ENCODE measurements at places on chromosomes 4 and X.

- no peak for DNase-seq
Observed at GRCh38 chr4:74891037-74891436, 41.9 kb upstream of the PARM1 start.

DNA sequence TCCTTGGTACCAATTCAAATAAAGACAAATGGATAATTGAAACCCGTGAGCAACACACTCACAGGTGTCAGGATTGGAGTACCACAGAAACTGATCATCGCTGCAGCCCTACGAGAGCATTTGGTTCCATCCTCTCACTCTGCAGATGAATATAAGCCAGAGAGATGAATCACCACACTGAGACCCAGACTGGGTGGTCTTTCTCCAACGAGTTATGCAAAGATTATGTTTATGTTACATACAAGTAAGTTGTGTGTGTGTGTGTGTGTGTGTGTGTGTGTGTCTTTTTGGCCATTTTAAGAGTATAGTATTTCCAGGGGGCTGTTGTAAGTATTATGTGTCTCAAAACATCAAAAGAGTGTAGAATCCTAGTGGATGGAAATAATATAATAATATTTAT, 329.5 kb upstream of the ZFP42 start:
- no peak for DNase-seq

DNA sequence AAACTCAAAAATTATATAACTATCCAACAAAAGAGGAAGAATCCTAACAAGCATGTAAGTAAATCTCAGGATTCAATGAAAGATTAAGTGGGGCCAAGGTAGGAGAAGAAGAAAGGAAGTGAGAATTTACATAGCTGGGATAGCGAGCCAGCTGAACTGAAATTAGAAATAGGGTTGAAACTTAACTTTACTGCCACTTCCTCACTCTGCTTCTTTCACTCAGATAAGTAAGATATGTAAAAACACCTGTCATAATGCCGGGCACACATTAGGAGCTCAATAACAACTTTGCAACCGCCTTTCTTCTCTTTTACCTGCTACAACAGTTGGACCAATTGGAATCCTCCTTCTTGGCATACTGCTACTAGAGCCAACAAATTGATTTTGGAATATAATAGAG, 129.4 kb downstream of the CNKSR2 start:
- DNase-seq = no peak

GRCh38 chr4:96312046-96312685, 472.3 kb downstream of the PDHA2 start:
- no peak for DNase-seq

DNA sequence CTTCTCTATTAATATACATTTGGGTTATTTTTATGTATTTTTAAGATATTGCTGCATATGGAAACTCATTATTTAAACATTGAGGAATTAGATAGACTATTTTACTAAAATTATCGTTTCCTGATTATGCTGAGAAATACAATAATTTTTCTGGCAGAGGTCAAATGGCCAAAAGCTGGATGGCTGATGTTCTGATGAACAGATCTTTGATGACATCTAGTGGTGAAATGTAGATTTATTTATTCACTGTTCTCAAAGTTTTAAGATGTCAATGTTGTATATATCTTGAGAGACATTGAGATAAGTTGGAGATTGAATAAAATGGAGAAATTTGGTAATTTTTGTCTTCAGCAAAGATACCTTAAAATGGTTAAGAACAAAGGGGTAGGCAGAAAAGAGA, 96.2 kb downstream of the UGT8 start:
- DNase-seq = no peak

- no peak for DNase-seq
Observed at GRCh38 chr4:30538794-30539193, 181.4 kb upstream of the PCDH7 start.

DNA sequence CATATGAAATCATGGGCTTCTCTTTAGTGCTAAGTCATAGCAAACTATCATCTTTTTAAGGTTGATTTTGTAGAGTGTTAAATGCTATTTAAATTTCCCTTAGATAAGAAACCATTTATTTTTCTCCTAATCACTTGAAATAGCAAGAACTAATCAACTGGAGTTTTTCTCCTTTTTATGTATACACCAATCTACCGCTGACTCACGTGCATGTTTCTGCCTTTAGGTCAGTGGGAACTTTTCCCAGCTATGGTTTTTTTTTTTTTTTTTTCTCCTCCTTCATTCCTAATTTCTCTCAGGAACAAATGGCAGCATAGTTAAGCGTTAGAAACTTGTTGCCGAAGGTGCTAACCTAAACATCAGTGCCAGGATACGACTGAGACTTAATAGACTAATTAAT, 176.4 kb downstream of the BMPR1B start:
- no peak for DNase-seq

GRCh38 chr4:36722986-36723385, 441.6 kb downstream of the DTHD1 start:
- no peak for DNase-seq

DNA sequence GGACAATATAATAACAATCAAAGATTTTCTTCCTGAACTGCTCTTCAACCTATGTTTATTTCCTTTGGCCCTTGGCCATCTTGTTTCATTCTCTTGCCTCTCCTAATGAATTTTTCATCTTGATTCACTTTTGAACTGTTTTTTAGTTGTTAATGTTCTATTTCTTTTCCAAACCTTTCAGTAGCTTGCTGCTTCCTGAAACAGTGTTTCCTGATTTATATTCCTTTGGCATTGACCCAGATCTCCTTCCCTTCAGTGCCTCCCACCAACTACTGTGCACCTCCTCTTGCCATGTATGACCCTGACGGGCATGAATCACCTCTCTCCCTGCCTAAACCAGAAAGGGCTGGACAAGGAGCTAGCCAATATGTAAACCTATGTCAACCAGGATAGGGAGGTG, 25.6 kb upstream of the SPP1 start:
- no peak for DNase-seq

DNA sequence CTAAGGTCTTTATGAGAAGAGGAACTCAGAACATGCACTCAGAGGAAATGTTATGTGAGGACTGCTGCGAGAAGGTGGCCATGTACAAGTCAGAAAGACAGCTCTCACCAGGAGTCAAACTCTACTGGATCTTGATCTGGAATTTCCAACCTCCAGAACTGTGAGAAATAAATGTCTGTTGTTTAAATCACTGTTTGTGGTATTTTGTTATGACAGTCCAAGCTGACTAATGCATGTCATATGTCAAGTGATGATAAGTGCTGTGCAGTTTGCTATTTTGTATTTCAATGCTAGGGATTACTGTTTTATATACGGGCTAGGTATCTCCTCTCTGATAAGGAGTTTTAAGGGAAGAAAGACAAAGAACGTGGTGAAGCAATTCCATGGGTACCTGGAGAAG, 162.3 kb downstream of the CPEB2 start:
- no peak for DNase-seq

- DNase-seq = no peak
Observed at GRCh38 chr4:34771632-34772031, 1472.7 kb downstream of the ARAP2 start.

DNA sequence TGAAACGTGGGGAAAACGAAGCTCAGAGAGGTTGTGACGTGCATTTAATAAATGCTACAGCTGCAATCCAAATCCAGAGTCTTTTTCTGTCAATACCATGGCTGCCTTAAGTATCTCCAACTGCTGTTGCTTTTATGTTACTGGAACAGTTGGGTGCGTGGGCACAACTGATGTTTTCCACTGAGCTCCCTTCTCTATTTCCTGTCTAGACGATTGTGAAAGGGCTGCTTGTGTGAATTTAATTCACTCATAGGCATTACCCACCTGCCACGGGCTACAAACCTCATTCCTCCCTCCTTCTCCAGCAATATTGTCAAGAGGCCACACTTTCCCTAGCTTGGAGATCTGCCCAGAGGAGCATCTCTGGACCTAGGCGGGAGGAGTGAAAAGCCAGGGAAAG, 526.0 kb downstream of the MID1IP1 start:
- DNase-seq = peak; percentile 32

DNA sequence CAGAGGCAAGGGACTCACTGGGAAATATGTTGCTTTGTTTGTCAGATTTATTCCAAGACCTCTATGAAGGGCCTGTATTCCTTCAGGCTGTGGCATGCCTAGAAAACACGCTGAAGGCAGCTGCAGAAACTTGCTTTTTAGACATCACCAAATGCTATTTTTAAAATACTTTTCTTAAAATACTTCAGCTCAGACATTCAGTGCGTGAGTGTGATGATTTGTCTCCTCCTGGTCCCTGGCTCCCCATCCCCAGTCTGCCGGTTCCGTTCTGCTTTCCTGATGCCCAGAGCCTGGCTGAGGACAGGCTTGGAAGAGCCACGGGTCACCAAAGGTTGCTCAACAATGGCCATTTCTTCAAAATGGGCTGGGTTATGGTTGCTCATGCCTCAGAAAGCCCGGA, 55.0 kb downstream of the PSAPL1 start:
- DNase-seq = no peak

GRCh38 chrX:22739276-22739675, 260.5 kb upstream of the DDX53 start:
- DNase-seq = no peak

DNA sequence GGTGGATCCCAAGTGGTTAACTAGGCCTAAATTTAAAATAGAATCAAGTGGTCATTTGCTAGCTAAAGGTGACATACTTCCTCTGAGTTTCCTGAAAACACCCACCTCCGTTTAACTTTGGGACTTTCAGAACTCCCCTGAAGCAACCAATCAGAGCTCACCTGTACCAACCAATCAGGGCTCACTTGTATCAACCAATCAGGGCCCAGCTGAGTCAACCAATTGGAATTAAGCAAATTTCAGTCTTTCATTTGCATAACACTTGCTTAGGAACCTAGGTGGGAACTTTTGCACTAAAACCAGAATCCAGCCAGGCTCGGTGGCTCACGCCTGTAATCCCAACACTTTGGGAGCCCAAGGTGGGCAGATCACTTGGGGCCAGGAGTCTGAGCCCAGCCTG, 15.9 kb downstream of the GPC4 start:
- DNase-seq = no peak

DNA sequence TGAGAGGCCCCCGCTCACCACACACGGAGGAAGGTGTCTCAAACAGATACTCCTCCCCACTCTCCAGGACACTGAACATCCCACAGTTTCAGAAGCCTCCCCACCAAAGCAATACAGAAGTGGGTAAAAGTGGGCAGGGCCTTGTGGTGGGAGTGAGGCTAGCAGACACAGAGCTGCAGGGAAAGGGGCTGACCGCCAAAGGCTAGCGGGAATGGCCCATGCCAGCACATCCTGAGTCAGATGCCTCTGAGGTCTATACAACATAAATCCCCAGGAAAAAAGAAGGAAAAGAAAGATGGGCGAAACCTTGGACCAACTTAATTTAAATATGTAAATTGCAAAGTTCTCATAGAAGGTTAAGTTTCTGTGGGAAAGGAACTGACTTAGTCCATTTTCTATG, 21.9 kb upstream of the ARHGAP10 start:
- no peak for DNase-seq

- DNase-seq = no peak
Observed at GRCh38 chr4:7183161-7183560, 9.2 kb upstream of the SORCS2 start.

GRCh38 chrX:122500556-122500955, 683.5 kb upstream of the GRIA3 start:
- no peak for DNase-seq

DNA sequence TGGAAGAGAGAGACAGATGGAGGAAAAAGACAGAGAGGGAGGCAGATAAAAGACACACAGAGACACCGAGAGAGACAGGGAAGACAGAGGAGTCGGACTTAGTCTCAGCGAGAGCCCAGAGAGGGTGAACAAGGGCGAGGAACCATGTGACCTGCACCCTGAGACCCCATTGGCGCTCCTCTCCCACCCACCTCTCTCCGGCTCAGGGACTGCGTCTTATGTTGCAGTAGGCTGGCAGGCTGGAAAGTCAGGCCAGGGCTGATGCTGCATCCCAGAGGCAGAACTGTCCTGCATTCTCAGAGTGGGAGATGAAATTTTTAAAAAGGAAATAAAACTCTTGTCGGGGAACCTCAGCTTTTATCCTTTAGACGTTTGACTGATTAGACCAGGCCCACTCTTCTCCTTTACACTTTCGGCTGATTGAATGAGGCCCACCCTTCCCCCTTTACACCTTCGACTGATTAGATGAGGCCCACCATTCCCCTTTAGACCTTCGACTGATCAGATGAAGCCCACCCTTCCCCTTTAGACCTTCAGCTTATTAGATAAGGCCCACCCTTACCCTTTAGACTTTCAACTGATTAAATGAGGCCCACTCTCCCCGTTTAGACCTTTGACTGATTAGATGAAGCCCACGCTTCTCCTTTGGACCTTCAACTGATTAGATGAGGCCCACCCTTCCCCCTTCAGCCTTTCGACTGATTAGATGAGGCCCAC, 29.5 kb upstream of the IL3RA start:
- no peak for DNase-seq

- DNase-seq = no peak
Observed at GRCh38 chr4:155906554-155907247, 3.2 kb downstream of the TDO2 start.

GRCh38 chr4:42401171-42401570, 3.9 kb downstream of the SHISA3 start:
- DNase-seq = no peak

GRCh38 chrX:19805046-19805690, 82.2 kb downstream of the SH3KBP1 start:
- no peak for DNase-seq

DNA sequence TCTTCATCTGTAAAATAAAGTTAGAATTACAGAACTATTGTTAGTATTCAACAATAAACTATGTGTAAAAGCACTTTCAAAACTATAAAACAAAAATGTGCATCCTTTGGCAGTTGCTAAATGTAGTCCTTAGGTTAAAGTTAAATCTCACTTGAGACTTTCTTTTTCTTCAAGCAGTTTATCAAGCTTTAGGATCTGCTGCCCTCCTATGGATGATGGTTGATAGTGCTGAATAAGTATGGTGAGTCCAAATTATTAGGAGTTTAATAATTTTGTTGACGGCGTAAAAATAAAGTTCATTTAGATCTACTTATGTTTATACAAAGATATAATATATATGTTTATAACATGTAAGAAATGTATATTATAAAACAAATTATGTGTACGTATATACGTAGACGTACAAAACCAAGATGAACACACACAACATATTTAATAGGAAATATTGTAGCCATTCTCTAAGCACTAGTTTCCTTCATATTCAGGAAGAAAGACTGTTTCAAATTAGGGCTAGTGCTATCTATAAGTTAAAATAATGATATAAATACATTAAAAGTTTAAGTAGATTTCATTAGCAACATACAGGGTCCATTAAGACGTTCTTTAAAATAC, 22.3 kb downstream of the UGT2A2 start:
- DNase-seq = no peak

- DNase-seq = no peak
Observed at GRCh38 chr4:548976-549375, 27.1 kb downstream of the TMEM271 start.

GRCh38 chr4:184896868-184897715, 71.3 kb upstream of the ACSL1 start:
- no peak for DNase-seq
